Heart right ventricle (tissue), 16 donors: ENCODE measurements at places on chromosomes 5 and 9. TPM values are rescaled to one million over a fixed set of nuclear protein-coding genes. Genes with fewer than 3 reads are reported as not detected.

The ESM1 gene
- 0.26 TPM for total RNA-seq

The NPDC1 gene
- total RNA-seq: 29.1 TPM

The MEGF9 gene
- total RNA-seq: 39.1 TPM

The PTGS1 gene
- 2.4 TPM for total RNA-seq

The CNTLN gene
- 2.3 TPM for total RNA-seq

The PGM5 gene
- total RNA-seq: 245 TPM

The ACSL6 gene
- total RNA-seq: 3.9 TPM

The SCGB3A2 gene
- not detected for total RNA-seq

The CA9 gene
- total RNA-seq: not detected

The CDKN2B-AS1 gene
- total RNA-seq: not detected

The SPATA6L gene
- 1.0 TPM for total RNA-seq

The PCSK1 gene
- not detected for total RNA-seq

The FKBP15 gene
- 20.7 TPM for total RNA-seq

The ICE1 gene
- total RNA-seq: 18.7 TPM

The PCDHA12 gene
- total RNA-seq: not detected

The LIX1 gene
- not detected for total RNA-seq

The EQTN gene
- not detected for total RNA-seq

The PHF24 gene
- total RNA-seq: 0.46 TPM

The GFI1B gene
- 0.49 TPM for total RNA-seq

The FGF1 gene
- 77.3 TPM for total RNA-seq

The CARD9 gene
- 0.21 TPM for total RNA-seq

The SHLD3 gene
- total RNA-seq: 1.1 TPM

The COL23A1 gene
- total RNA-seq: 22.1 TPM

The OTULINL gene
- 0.89 TPM for total RNA-seq

The BRINP1 gene
- 4.0 TPM for total RNA-seq

The ENG gene
- total RNA-seq: 139 TPM

The BAG1 gene
- total RNA-seq: 159 TPM

The RASEF gene
- 0.15 TPM for total RNA-seq

The FBP2 gene
- total RNA-seq: not detected

The NUTM2G gene
- not detected for total RNA-seq

The PCDHA4 gene
- total RNA-seq: not detected

The ADGRV1 gene
- total RNA-seq: not detected
